ENCODE measurements at places on chromosomes 2 and 18. TPM values are rescaled to one million over a fixed set of nuclear protein-coding genes. Genes with fewer than 3 reads are reported as not detected.

Gene RAD51AP2
- 0.24 TPM for total RNA-seq

Gene SPATA3
- total RNA-seq: not detected

- H3K4me3 ChIP-seq: no peak overlapping the region
- H3K36me3 ChIP-seq: peaks cover 30% of the 10 kb centered on the region
- DNase-seq: no peak
- H3K27ac ChIP-seq: no peak overlapping the region
- no peaks in the 10 kb centered on the region for H3K27me3 ChIP-seq
- H3K4me1 ChIP-seq: peaks cover 13% of the 10 kb centered on the region
Measured at GRCh38 chr2:223681125-223681524, 79.0 kb upstream of the SCG2 start.

- H3K27ac ChIP-seq: no peak overlapping the region
- H3K4me1 ChIP-seq: no peaks in the 10 kb centered on the region
- H3K27me3 ChIP-seq: no peaks in the 10 kb centered on the region
- DNase-seq: peak; percentile 44
- no peak overlapping the region for H3K4me3 ChIP-seq
- no peaks in the 10 kb centered on the region for H3K36me3 ChIP-seq
Measured at GRCh38 chr2:28233164-28233676, 159.4 kb upstream of the FOSL2 start.
